ENCODE measurements at places on chromosomes 7 and 10. TPM values are rescaled to one million over a fixed set of nuclear protein-coding genes. Genes with fewer than 3 reads are reported as not detected.
A peak's percentile ranks its signal among the peaks of the same experiment; 100 is the strongest.

DNA sequence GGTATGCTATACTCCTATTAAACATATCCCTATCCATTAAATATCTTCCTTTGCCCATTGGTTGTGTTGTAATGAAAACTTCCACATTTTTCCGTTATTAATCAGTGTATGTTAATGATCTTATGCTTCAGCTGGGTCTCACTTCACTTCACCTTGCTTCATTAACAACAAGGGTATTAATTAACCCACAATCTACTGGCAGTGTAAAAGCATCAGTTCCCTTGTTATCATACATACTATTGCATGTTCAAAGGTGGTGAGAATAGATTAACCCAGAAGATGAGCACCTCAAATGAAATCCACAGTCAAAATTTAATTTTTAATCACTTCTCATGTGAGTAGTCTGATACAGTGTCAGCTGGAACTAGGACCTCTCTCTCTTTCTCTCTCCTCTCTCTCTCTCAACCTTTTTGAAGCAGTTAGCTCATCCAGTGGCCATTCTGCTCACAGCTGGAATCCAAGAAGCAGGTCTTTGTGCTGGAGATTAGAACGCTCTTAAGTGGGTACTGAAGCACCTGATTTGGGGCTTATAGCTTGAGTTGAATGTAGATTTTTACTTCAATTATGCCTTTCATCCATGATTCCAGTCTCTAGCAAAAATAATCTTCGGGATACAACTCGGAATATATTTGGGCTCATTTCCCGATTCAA, 172.3 kb downstream of the RAPGEF5 start:
- no peak for DNase-seq

DNA sequence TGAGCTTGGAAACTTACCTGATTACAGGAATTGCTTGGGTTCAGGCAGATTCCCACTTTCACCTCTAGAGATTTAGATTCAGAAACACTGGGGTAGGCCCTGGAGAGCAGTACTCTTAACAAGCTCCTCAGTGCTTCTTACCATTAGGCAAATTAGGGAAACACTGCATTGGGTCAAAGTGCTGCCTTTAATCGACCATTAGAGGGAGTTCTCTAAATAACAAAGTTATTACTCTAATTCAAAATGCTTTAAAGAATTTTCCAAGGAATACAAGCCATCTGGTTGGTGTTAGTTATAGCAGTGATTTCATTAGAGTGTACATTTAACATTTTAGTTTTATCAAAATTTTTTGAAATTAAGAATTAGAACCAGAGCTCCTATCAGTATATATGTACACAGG, 324.5 kb downstream of the GFRA1 start:
- DNase-seq = no peak

- DNase-seq = no peak
Measured at GRCh38 chr7:95209788-95210187, 114.5 kb downstream of the PON1 start.

GRCh38 chr10:80277567-80278250, 11.7 kb downstream of the MAT1A start:
- DNase-seq = no peak

- DNase-seq = no peak
Measured at GRCh38 chr7:137597856-137598255, 248.9 kb downstream of the DGKI start.

Gene GRID2IP
- 1.1 TPM for polyA plus RNA-seq

Gene EVX1
- not detected for polyA plus RNA-seq

- DNase-seq = peak; percentile 17
Measured at GRCh38 chr7:90345595-90346335, 751 bp upstream of the GTPBP10 start.

GRCh38 chr7:33107136-33108066, 1.8 kb downstream of the RP9 start:
- no peak for DNase-seq

Gene SPDYE8
- polyA plus RNA-seq = 0.20 TPM

DNA sequence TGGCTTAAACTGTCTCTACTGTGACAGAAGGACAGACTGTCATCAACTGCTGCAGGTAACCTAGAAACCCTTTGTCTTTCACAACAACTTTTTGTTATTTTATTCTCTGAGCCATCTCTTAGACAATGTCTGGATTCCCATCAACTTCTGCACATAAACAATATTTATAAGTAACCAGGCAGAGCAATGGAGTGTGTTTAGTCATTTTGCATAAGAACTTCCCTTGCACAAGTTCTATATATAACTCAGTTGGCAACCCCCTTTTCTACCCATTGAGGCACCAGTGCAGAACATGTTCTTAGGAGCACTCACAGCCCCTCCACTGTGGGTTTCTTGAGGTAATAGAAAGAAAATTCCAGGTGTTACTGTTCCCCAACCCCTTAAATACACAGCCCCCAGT, 65.0 kb upstream of the IL6 start:
- DNase-seq = no peak

- no peak for DNase-seq
Measured at GRCh38 chr10:129171812-129172211, 295.2 kb upstream of the MGMT start.

Gene CNPY1
- not detected for polyA plus RNA-seq

DNA sequence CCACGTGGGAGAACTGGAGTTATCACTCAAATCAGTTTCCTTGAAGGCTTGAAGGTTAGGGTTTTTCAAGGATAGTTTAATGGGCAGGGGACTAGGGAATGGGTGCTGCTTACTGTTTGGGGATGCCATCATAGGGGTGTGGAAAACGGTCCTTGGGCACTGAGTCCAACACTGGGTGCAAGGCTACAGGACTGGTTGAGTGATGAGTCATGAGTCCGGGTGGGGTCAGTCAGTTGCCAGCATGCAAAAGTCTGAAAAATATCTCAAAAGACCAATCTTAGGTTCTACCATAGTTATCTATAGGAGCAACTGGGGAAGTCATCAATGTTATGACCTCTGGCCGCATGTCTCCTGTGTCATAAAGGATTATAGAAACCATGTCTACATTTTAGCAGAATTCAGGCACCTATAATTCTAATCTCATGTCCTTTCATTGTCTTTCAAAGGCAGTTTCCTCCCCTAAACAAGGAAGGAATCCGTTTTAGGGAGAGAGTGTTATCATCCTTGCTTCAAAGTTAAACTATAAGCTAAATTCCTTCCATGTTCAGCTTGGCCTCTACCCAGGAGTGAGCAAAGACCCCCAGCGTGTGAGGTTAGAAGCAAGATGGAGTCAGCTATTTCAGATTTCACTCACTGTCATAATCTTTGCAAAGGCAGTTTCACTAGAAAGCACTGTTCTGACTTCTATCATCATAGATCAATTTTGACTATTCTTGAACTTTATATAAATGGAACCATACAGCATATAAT, 94.5 kb downstream of the COL26A1 start:
- no peak for DNase-seq

GRCh38 chr7:70114806-70115205, 516.5 kb downstream of the AUTS2 start:
- DNase-seq = no peak

DNA sequence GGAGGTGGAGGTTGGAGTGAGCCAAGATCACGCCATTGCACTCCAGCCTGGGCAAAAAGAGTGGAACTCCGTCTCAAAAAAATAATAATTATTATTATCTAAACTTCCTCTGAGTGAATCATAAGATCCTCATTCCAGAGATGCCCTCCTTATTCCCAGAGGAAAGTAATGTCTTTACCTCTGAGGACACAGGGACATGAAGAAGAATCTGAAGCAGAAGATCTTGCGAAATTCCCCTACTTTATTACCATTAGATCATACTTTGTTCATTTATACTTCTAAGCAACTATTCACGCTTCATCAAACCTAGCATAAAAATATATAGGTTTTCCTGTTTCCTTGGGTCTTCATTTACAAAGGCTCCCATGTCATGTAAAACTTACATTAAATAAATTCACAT, 143.1 kb downstream of the ETV1 start:
- DNase-seq = no peak

Gene GATA3
- 129 TPM for polyA plus RNA-seq

DNA sequence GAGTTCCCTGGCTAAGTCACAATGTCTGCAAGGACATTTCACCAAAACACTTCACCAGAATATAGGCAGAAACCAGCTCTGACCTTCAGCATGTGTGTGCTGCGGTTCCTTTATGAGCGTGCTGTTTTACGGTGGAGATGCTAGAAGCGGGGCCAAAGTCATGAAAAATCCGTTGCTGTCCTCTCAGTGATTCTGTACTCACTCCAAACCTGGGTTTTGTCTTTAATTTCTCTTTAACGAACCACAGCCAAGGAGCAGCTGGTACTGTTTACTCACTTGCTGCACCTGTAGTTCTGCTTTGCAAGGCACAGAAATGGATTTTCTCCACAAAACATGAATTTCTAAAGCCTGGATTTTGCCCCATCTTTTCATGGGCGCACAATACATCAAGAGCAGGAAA, 639.9 kb downstream of the PHTF2 start:
- DNase-seq = no peak

- no peak for DNase-seq
Measured at GRCh38 chr10:62259456-62259855, 9.2 kb downstream of the RTKN2 start.

GRCh38 chr10:26738301-26738911, 40.9 kb downstream of the PDSS1 start:
- no peak for DNase-seq

GRCh38 chr10:86334488-86335085, 32.0 kb downstream of the GRID1 start:
- no peak for DNase-seq

Gene CCT6A
- 233 TPM for polyA plus RNA-seq

DNA sequence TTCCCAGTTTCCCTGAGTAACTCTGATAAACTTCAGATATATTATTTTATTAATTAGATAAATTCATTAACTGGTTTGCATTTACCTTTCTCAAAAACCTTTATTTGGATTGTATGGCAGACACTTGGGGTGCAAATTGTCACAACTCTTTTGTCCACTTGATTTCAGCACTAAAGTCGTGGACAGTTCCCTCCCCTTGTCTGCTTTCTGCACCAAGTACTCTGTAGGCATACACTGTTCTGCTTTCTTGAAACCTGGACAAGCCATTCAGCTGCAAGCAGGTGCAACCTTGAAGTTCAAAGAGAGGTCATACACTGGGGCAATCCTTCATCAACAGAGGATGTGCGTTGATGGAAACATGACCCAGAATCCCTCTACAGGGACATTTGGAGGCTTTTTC, 162.9 kb downstream of the ARL5B start:
- DNase-seq = peak; percentile 62

Gene HOXA6
- polyA plus RNA-seq = 48.9 TPM

Gene GPAM
- polyA plus RNA-seq = 17.7 TPM

Gene CWF19L1
- polyA plus RNA-seq = 30.4 TPM

DNA sequence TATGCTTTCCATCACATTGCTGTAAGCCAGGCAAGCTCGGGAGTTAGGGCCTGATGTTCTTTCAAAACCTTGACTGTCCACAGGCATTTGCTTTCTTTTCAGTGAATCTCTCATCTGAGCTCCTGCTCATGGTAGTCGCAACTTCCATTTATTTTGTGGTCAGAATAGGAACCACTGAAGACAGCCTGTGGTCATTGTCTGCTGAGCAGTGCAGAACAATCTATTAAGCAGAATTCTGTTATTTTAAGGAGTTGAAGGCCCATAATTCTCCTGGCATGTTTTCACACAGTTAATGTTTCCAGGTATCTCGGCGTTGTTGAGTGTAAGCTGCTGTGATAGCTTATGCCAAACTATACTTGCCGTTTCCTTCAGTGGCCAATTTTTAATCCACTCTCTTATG, 491.1 kb upstream of the AKR1E2 start:
- no peak for DNase-seq

Gene GSAP
- polyA plus RNA-seq = 12.7 TPM

- no peak for DNase-seq
Measured at GRCh38 chr7:5479941-5480517, 56.4 kb upstream of the TNRC18 start.

DNA sequence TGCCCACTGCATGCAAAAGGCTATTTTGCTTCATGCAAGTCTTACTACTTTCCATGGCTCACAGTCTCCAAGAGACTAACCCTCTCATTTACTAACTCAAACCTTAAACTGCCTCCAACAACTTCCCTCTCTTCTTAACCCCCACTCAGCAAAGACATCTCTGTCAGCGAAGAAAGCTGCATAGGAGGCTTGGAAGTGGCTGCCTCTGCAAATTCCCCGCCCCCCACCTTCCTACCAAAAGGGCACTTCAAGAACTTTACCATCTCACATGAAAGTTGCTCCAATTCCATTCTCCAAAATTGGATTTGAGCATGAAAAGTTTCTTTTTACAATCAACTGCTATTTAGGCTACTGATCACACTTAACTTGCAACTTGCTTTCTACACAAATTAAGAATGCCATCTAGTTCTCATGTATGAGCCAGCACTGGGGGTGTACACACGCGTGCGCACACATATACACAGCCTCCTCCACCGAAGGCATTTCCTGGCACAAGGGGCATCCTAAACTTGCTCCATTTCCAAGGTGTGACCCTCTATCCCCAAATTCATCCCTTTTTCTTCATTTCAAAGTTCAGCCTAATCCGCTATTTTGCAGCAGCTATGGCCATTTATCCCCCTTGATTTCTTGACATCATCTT, 1.8 kb downstream of the CCDC6 start:
- DNase-seq = no peak

Gene C10orf53
- polyA plus RNA-seq = not detected

Gene CYP2C19
- polyA plus RNA-seq = 0.07 TPM

Gene ANKRD2
- polyA plus RNA-seq = 0.60 TPM

- no peak for DNase-seq
Measured at GRCh38 chr7:71320916-71321315, 189.0 kb downstream of the GALNT17 start.

DNA sequence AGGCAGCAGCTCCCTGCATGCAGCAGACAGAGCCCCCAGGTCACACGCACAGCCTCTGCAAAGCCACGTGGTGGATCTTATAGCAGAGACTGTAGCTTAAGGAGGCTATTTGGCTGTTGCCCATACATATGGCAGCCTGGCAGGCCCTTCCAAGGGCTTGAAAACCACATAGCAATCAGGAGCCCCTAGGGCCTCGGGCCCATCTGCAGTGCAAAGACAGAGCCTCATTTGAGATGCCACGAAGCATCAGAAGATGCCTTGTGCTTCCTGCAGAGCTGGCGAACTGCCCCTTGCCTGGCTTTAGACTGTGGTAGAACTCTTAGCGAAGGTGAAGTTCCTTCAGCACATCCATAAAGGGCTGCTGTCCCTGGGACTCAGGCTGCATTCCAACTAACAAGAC, 309.9 kb downstream of the GRID1 start:
- no peak for DNase-seq

Gene ACSM6
- polyA plus RNA-seq = 0.14 TPM

DNA sequence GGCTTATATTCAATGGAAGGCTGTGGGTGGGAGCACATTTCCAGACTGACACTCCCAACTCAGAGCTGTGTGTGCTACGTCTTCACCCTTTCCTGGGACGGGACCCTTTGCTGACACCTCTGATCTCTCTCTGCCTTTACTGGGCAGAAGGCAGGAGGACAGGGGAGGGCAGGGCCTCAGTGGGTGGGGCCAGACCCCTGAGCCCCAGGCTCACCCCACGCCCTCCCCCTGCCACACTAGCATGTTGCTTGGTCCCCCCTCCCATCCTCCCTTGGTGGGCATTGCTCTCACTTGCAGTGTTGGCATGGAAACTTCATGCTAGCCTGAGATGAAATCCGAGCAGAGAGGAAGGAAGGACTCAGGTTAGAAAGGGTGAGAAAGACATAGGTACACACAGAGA, 18.4 kb downstream of the TMEM273 start:
- no peak for DNase-seq

- DNase-seq = no peak
Measured at GRCh38 chr7:114190387-114190786, 224.2 kb upstream of the FOXP2 start.

Measured in renal cortex interstitium (tissue), 15 donors.